Left lobe of liver (tissue), 2 donors: ENCODE measurements at places on chromosomes 7 and 10. TPM values are rescaled to one million over a fixed set of nuclear protein-coding genes. Genes with fewer than 3 reads are reported as not detected.
A peak's percentile ranks its signal among the peaks of the same experiment; 100 is the strongest.

The GIMAP2 gene
- total RNA-seq, result 5.3 TPM

DNA sequence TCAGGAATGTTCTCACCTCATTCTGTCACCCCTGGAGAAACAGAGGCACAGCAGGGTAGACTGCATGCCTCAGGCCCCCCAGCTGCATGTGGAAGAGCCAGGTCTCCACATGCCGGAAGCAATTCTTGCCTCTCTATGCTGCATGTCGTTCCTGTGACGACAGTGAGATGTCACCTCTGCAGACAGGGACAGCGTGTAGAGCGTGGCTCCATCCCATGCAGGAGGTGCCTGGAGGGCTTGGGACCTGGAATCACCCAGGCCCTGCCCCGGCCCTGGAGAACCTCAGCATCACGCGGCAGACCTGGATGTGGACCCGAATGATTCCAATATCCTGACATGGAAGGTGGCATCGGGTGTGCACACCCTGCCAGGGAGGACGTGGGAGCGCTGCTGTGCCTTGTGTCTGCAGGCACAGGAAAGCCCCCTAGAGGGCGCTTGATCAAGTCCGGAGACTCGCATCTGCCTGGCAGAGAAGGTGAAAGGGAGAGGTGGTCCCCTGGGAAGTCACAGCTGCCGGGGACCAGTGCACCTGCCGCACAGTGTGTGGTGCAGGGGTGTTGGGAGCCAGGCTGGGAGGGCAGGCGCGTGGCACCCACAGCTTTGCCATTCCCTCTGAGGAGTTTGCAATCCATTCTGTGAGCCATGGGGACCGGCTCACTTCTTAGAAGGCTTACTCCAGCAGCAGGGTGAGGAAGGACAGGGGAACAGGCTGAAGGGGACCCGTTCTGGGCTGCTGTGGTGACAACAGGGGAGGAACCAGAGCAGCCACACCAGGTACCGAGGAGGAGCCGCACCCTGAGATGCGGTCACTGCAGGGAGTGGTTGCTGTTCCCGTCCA, 45.3 kb upstream of the EN2 start:
- peak; percentile 65 for DNase-seq

GRCh38 chr7:134942690-134943466, 43.4 kb upstream of the AGBL3 start:
- DNase-seq, result no peak

DNA sequence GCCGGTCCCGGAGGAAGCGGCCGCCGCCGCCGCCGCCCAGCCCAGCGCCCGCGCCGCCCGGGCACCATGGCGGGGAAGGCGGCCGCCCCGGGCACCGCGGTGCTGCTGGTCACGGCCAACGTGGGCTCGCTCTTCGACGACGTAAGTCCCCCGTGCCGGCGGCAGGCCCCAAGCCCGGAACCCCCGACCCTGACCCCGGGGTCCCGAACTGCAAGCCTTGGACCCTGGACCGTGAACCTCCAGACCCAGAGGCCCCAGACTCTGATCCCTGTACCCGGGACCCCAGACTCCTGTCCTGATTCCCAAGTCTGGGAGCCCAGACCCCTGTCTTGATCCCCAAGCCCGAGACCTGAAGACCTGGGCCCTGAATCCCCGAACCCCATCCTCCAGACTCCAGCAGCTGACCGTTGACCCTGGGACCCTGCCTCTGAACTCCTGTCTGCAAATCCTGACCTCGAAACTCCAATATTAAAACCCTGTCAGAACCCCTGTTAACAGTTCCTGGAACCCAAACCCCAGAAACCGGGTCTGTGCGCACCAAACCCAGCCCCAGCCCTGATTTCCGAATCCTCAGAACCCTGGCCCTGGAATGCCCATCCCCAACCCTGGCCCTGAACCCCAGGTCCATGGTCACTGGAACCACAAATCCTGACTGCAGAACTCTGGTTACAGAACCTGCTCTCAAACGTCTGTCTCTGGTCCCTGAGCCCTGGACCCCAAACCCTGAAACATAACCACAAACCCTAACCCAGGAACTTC, 623 bp downstream of the INPP5A start:
- no peak for DNase-seq

The MYO1G gene
- 1.0 TPM for total RNA-seq

The NDUFA5 gene
- total RNA-seq, result 41.3 TPM
